Stimulated activated CD4-positive, alpha-beta T cell treated with anti-CD3 and anti-CD28 coated beads, Interleukin-15, amount 100 ng/mL, for 24 hours (primary cell): ENCODE measurements at places on chromosomes 7 and 10.

DNA sequence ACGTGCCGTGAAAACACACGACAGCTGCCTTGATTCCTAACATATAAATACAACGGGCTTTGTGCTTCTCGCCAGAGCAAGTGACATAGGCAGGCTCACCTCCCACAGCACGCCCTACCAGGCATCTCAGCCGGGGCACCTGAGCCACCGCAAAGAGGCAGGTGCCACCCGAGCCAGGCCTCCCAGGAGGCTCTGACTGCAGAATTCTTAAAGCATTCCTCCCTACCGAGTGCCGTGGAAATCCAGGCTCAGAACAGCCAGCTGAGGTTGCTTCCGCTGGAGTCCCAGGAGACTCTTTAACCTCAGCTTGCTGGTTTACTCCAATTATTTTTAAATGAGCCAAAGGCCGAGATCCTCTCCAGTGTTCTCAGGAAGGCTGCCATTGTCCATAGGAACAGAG, 206.5 kb downstream of the USP6NL start:
- no peak for DNase-seq

GRCh38 chr7:6730343-6730633, 23.5 kb upstream of the ZNF12 start:
- DNase-seq: no peak

GRCh38 chr7:129742256-129742655, 130.7 kb downstream of the NRF1 start:
- DNase-seq: no peak

GRCh38 chr10:128151031-128151430, 24.8 kb upstream of the MKI67 start:
- DNase-seq: no peak

- no peak for DNase-seq
These were observed 2.2 kb downstream of the FASTK start for GRCh38 chr7:151078233-151079040.

DNA sequence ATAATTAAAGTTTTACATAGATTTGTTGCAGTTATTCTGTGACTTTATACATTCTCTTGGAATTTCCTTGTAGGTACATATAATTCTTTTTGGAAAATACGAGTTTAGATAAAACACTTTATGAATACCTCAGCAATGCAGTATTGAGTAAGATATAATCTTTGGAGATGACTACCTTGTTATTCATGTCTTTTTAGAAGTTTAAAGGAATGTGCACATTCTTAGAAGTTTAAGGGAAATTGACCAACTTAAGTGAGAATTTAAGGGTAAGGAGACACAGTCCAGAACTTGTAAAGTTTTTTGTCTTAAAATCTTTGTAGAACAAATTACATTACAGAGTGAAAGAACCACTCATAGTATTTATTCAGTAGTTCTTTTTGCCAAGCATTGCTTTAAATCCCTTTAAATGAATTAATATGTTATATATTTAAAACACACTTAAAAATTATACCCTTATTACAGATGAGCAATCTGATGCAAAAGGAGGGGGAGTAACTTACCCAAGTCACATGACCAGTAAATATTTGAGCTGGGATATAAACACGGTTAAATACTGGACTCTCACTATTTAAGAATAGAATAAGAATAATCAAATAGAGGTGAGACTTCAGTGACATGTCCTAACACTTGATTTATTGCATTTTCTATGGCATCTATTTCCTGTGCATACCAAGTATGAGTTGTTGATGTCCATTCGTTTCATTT, 139.5 kb upstream of the FERD3L start:
- DNase-seq: no peak
